NCI-H187 (cell line): ENCODE measurements at places on chromosomes 3 and 15.

GRCh38 chr3:78003090-78003489, 963.2 kb downstream of the ROBO2 start:
- DNase-seq: no peak

GRCh38 chr3:46202535-46202934, 5.6 kb downstream of the CCR1 start:
- DNase-seq: no peak

DNA sequence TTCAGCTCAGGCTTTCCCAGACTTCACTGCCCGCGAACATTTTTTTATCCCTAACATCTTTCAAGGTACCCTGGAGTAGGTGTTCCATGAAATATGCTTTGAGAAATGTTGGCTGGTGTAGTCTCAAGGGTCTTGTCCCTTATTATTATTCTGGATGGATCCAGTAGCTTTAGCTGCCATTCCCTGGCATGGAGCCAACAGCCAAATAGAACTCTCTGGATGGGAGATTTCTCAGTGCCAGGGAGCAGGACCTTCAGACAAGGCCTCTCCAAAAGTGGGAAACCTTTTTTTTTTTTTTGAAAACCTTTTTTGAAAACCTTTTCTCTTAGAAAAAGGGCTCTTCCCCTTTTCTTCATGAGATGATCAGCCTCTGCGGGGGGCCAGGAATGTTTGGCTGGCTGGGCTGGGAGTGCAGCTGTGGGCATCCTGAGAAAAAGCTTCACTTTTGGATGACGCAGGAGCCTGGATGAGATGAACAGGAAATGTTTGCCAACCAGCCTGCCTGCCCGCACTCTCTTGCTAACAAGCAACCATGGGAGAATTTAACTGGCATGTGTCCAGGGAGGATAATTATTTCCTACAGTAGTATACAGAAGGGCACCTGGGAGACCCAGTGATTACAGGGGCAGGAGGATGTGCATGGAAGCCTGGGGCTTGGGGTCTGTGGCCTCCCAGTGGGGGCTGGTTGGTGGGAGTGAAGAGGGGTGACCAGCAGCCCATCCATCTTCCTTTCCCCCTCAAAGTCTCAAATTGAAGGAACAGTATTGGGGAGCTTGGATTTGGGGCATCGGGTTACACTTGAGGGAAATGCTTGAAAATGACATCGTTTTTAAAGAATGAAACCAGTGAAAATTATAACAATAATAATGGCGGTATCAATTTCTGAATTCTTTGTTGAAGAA, 109.1 kb upstream of the LRIG1 start:
- DNase-seq: no peak

DNA sequence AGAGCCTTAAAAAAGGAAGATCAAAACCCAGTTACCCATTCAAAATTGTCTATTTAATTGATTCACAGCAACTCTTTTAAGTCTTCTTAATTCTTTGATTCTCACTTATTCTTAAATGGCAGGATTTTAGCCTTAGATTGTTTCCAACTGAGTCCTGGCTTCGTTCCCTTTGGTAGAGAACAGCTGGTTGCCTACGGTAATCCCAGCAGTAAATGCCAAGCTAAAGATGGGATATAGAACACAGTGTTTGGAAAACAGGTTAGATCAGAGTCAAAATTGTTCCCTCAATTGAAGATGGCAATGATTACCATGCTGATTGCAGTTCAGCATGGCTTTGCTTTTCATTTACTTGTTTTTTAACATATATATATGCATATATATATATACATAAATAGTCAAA, 300.9 kb downstream of the PYDC2 start:
- no peak for DNase-seq

GRCh38 chr3:54564374-54564925, 363.4 kb downstream of the LRTM1 start:
- no peak for DNase-seq

DNA sequence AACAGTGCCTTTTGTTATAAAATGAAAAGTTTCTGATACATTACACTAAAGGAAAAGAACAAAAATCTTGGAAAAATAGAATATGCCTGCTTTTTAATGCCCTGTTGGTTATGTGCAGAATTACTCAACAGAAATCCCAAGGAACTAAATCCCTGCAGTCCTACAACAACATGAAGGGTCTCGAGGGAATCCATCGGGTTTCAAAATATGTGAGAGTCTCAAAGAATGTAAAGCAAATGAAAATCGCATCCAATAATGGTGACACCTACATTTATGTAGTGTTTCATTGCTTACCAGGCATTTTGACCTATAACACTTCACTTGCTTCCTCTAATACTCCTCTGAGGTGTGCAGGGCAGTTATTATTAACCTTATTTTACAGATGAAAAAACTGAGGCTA, 411.3 kb downstream of the FOXP1 start:
- no peak for DNase-seq

DNA sequence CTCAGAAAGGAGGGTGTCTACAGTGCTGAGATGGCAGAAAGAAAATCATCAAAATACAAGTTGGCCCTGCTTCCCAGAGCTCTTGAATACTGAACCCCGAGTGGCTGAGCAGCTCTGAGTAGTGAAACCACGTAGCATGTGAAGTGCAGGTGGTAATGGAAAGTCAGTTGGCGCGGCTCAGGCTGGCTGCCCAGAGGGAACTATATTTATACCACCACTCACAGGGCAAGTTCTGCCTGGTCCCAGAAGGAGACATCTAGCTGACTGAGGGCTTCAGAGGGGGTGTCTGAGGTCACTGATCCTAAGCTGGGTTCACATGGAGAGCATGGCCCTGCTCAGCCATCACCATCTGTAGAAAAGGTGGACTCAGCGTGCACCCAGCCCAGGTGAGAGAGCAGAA, 129.6 kb upstream of the AGBL1 start:
- DNase-seq: no peak

- no peak for DNase-seq
Observed at GRCh38 chr3:11637901-11638458, 5.7 kb downstream of the VGLL4 start.

DNA sequence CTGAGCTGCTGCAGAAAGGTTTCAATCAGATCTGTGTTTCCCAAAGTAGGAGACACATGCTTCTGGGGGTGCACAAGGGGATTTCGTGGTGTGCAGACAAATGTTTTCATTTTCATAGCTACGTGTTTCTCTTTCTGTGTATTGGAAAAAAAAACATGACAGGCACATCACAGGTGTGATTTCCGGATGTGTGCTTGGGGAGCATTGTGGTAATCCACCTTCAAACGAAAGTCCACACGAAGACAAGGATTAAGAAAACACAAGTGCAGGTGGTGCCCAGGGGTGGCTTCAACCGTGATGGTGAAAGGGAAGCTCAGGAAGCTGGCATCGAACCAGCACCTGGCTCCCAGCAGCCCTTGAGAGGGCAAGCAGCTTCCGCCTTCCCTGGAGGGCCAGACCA, 164.6 kb upstream of the LINGO1 start:
- DNase-seq: no peak
